ENCODE measurements at places on chromosomes 1 and 21.

DNA sequence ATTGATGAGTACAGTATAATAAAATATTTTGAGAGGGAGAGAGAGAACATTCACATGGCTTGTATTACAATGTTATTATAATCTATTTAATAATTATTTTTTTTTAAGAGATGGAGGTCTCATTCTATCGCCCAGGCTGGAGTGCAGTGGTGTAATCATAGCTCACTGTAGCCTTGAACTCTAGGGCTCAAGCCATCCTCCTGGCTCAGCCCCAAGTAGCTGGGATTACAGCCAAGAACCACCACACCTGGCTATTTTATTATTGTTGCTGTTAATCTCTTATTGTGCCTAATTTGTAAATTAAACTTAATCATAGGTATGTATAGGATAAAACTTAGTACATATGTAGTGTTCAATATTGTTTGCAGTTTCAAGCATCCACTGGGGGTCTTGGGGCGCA is 57.8 kb downstream of the HS2ST1 start:
- no peak for DNase-seq

GRCh38 chr1:47443530-47444296 is 5.9 kb downstream of the FOXD2 start:
- DNase-seq: no peak

DNA sequence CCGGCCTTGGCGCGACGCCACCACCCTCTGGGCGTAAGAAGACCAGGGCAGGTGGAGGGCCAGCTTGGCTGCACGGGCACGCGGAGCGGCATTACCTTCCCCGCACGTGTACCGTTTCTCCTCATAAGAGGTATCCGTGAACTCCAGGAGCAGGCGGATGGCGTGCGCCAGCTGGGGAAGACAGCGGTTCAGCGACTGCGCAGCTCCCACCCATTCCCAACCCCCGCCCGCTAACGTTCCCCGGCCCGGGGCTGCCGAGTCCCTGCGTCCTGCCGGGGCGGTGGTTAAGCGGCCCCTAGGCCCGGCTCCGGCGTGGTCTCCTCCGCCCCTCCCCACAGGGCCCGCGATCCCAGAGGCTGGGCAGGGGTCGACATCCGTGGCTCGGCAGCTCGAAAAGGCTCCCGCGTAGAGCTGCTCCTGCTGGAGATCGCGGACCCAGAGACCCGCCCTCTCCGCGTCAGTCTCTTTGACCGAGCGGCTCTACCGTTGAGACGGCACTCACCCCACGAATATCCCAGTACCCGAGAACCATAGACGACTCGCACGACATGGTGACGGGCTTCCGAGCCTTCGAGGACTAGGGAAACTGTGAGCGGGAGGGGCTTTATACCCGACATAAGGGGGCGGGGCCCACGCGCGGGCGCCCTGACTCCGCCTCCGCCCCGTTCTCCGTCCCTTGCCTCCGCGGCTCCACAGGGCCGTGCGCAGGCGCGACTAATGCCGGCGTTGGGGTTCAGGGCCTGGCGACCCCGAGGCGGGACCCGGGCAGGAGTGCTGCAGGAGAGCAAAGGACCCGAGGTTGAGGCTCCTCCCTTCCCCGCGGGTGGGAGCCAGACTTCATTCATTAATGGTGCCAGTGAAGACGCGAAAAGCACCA is 862 bp downstream of the GSTM3 start:
- peak; percentile 81 for DNase-seq

DNA sequence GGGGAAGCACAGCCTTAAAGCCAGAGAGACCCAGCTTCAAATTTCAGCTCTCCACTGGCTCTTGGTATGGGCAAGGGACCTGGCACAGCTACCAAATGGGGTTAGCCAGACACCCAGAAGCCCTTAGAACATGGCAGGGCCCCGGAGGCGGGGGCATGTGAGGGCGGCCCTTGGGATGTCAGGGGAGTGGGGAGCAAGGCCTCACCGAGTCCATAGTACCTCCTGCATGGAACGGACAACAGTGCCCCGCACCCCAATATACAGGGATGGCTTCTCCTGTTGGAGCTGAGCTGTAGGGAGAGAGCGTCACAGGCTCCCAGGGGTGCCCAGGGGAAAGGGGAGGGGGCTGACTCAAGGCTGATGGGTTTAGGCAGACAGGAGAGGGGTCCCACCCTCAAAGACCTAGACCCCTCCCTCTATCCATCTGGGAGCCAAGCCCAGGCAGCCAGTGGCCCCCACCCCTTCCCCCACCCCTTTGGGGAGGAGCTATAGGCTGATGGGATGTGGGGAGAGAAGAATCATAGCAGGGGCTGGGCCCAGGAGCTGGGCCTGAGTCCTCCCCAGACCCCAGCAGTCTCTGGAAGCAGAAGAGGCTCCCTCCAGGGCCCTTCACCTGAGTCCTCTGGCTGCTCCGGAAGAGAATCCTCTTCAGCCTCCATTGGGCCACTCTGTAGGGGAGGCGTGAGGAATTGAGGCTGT is 16.5 kb downstream of the SPOCD1 start:
- no peak for DNase-seq

GRCh38 chr1:5891137-5891536 is 101.1 kb downstream of the NPHP4 start:
- DNase-seq: no peak

DNA sequence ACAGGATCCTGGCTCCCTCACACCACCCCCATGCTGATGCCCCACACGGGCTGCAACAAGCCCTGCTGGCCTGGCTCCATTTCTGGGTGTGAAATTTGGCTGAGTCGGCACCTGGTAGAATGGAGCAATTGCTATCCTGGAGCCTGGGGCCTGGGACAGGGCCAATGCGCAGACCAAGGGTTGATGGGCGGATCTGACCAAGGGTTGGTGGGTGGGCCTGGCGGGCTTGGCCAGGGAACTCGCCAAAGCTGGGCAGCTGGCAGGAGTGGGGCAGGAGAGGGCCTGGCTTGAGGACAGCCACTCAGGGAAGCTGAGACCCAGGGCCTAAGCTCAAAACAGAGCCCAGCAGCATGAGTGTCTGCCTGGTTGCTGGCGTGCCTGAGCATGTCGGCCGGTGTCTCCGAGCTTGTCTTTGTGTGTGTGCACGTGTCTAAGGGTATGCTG is 70.9 kb upstream of the POU3F1 start:
- no peak for DNase-seq

GRCh38 chr1:65434760-65435159 is 14.3 kb downstream of the LEPR start:
- DNase-seq: no peak

GRCh38 chr1:34363915-34364314 is 187.2 kb downstream of the C1orf94 start:
- DNase-seq: no peak

- DNase-seq: no peak
Measured at GRCh38 chr21:39938086-39938625, 70.9 kb downstream of the PCP4 start.

DNA sequence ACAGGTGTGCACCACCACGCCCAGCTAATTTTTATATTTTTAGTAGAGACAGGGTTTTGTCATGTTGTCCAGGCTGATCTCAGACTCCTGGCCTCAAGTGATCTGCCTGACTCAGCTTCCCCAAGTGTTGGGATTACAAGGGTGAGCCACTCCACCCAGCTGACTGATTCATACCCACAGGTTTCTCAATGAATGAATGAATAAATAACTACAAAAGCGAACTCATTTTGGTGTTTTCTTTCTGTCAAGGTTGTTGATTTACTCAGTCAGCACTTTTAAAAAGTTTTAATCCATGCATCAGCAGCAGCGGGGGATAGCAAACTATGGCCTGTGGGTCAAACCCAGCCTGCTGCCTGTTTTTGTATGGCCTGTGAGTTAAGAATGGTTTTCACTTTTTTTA is 217.5 kb downstream of the FAF1 start:
- DNase-seq: no peak

DNA sequence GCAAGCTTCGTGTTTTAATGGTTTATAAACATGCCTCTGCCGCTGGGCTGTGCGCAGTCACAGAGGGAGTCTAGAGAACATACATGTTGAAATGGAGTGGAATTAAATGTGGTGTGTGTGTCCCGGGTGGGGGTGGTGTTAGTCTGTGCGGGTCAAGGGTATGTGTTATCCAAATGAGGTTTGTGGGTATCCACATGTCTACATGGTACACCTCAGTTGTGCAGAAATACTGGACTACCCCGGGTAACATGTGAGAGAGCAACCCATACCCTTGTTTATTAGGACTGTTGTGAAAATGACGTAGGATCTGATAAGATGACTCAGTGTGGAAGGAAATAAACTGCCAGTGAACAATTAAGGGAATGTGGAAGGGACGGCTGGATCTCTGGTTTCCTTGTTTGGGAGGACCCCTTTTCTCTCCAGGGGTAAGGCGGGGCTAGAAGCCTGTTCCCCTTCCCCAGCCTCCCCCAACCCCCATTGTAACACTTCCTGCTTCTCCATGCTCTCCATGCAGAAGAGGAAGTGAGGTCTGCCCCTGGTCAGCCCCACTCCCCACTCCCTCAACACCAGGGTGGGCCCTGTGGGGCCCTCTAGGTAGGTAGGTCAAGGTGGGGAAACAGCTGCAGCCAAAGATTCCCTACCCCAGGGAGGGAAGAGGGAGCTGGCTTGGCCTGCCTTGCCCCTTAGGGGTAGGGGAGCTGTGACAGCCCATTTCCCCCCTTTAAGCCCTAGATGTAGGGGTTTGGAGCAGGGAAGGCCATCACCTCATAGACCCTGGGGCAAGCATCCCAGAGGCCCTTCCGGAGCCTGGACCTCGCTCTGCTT is 690 bp downstream of the EPS8L3 start:
- no peak for DNase-seq

DNA sequence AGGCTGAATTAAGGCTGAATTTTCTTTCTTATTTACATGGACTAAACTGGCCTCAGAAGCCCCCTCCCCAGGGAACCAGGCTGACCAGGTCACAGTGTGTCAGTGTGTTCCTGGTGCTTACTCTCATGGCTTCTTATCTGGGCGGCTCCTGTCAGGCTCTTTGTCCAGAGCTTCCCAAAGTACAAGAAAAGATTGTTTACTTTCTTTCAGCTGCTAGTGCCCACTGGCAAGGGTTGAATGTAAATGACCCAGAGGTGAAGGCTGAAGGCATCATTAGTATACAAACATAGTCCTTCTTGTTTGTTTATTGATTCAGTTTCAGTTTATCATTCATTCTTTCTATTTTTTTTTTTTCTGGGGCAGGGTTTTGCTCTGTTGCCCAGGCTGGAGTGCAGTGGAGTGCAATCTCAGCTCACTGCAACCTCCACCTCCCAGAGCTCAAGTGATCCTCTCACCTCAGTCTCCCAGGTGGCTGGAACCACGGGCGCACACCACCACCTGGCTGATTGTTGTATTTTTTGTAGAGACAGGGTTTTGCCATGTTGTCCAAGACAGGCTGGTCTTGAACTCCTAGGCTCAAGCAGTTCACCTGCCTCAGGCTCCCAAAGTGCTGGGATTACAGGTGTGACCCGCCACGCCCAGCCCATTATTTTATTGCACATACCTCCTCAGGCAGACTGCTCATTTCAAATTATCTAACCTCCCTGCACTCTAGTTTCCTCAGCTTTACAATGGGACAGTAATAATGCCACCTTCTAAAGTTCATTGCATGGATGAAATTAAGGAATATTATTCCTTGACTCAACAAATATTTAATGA is 9.8 kb upstream of the KDM4A start:
- DNase-seq: no peak

- DNase-seq: no peak
Measured at GRCh38 chr1:44260792-44261170, 47.5 kb downstream of the DMAP1 start.

GRCh38 chr1:54018635-54019034 is 649 bp upstream of the LDLRAD1 start:
- no peak for DNase-seq

DNA sequence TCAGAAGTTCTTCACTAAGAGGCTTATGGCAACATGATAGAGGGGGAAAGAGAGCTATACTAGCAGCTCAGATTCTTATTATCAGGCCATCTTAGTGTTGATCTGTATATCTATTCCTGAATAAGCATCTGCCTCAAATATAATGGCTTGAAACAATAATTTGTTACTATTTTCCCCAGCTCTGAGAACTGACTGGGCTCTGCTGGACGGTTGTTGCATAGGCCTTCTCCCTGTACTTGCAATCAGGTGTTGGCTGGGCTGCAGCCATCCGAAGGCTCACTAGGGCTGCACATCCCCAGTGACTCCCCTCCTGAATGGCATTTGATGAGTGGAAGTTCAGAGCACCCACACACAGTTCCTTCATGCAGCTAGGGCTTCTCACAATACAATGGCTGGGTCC is 116.0 kb downstream of the PROX1 start:
- DNase-seq: no peak

DNA sequence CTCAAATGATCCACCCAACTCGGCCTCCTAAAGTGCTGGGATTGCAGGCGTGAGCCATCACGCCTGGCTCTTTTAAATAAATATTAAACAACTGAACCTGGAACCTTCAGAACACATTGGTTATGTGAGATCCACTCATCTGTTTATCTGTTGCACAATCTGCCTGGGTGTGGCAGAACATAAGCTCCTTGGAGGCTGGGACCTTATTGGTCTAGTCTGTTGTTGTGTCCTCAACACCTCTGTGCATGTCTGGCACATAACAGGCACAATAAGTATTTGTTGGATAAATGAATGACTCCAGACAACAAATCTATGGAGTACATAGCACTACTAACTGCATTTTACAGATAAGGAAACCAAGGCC is 4.1 kb upstream of the NBL1 start:
- DNase-seq: no peak

Measured in activated T-cell treated with anti-CD3 and anti-CD28 coated beads for 4 hours (primary cell).